ENCODE measurements at places on chromosomes 5 and 9.

- DNase-seq, result no peak
Observed at GRCh38 chr5:132530946-132531345, 12.4 kb downstream of the IL5 start.

- DNase-seq, result no peak
Observed at GRCh38 chr9:126097679-126098078, 228.9 kb upstream of the MVB12B start.

- no peak for DNase-seq
Observed at GRCh38 chr9:34400275-34400674, 23.6 kb upstream of the MYORG start.

DNA sequence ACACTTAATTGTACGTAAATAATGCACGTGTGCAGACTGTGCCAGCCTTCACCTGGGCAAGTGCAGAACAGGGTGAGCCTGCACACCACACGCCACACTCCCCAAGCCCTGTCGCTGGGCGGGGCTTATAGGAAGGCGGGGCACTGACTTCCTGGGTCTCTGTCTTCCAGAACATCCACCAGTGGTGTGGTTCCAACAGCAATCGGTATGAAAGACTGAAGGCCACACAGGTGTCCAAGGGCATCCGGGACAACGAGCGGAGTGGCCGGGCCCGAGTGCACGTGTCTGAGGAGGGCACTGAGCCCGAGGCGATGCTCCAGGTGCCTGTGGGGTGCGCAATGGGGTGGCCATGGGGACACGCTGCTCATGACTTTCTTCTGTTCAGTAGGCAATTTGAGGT is 44.2 kb downstream of the GSN start:
- DNase-seq, result no peak

- no peak for DNase-seq
Observed at GRCh38 chr5:30932273-30933017, 261.0 kb upstream of the CDH6 start.

DNA sequence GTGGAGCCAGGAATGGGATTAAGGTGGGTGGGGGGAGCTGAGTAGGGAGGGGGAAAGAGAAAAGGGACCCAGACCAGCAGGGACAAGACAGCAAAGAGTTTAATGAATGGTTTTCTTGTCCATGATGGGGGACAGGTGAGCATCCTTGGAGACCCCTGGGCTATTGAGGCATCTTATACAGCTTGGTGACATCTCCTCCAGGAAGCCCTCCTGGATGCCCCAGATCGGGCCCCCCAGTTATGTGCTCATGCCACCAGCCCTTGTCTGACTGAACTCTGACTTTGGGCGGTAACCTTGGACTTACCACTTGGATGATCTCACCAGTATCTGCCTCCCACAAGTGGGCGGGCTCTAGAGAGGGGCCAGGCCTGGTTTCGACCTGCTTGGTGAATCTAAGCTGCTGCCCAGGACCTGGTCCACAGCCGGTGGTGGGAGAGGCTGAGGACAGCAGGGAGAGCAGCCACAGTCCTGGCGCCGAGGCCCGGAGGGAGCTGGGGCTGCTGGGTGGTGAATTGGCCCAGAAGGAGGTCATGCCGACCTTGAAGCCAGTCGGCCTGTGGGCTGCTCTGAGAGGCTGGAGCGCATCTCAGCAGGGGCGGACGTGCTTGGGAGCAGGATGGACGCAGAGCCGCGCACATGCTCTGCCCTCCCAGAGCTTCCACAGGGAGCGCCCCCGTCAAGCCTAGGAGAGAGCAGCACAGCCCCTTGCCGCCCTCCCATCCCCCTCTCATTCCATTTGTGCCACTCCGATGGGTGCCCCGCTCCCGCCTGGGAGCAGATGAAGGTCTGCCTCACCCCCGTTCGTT is 36.2 kb downstream of the UNC5A start:
- no peak for DNase-seq

DNA sequence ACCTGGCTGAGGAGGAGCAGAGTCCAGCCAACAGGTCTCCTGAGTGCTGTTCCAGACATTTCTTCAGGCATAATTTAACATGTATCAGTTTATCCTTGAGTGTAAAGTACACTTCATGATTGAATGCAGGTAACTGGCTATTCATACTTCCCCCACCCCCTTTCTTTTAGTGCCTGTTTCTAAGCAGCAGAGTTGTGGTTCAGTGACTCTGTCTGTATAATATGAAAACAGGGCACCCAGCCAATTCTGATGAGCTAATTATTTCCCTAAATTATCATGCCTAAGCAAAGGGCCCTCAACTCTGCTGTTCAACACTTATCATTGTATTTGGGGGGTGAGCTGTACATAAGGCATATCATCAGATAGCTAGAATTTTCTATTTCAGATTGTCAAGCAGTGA is 51.9 kb upstream of the ZSWIM6 start:
- no peak for DNase-seq

DNA sequence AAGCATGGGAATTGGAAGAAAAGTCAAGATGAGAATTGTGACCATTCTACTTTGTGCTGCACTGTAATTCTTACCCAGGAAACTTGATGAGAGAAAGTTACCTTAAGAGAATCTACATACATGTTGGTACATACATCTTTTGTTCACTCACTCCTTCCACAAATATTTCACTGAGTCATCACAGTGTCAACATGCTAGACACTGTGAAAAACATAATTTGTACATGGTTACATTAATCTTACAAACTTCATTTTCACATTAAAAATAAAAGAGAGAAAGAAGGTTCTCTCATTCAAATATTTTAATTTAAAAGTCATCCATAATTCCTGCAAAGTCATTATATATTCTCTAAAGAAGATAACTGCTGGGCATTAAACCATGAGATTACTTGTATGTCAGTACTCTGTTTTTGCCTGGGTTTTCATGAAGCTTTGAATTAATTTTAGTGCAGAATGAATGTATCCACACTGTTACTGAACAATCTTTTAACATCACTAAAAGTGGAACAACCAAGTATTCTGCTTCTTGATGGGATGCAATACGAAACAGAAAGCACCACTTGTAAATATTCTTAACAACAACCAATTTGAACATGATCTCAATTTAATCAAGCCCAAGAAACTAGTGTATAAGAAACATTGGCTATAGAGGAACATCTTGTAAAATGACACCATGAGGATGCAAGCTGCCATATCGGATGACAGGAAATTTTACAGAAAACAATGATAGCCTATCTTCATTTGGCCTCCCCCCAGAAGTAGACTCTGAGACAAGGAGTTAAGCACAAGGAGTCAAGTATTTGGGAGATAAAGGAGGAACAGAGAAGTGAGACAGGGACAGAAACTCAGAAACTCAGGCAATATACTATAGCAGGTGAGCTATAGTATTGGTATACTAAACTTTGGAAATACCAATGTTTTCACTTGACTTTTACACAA is 28.4 kb downstream of the ERP44 start:
- no peak for DNase-seq

GRCh38 chr5:2752059-2752820 is 763 bp upstream of the IRX2 start:
- no peak for DNase-seq

DNA sequence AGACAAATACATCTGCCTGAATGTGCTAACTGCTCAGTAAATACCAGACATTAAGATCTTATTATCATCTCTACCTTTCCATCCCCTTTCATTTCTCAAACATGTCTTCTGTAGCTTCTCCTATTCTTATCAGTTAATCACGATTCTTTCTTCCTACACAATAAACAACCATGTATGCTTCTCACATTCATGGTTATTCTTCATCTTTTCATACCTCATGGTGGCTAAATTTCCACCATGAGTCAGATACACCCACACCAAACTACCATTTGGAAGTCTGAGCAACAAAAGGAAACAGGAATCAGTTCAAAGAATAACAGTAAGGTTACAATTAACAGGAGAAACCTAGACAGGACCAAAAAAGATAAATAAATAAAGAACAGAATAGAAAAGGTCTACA is 7.7 kb downstream of the ZNF622 start:
- DNase-seq, result no peak
